ENCODE measurements at places on chromosomes 6 and 20.

DNA sequence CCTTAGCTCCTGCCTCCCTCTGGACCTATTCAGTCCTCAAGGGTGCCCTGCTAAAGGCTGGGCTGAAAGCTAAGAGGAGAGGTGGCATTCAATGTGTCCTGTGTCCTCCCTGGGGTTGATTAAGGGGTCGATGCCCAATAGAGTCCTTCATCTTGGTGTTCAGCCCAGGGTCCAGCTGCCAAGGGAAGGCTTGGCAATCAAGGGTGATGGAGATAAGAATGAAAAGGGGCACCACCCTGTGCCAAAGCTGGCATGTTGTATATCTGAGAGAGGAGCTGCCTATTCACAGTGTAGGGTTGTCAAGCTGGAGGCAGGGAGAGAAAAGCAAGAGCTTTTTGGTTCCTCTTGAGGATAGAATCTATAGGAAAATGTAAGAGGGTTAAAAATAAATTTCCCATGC lies 12.3 kb downstream of the C20orf173 start:
- DNase-seq: no peak

GRCh38 chr6:48378884-48379407 lies 267.9 kb upstream of the PTCHD4 start:
- no peak for DNase-seq

DNA sequence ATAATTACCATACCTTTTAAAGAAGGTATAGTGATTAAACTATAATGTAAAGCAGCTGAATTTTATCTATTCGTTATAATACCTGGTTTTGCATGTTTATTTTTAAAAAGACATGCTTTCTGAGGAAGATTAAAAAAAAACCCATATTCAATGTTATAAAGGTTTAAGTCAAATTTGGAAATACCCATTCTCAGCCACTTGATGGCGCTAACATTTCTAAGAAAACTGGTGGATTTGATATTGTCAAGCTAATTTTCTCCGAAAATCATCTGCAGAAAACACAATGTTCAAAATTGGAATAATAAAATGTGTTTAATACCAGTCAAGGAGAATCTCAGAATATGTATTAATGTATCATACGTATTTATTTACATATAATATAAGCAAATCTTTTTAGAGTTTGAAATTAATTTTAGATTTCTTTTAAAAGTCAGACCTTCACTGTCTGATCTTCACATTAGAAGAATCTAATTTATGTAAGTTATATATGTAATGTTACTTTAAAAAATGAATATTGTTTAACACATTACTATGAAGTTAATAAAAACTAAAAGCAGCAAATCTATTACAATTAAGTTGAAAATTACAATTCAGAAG lies 35.0 kb downstream of the SHPRH start:
- no peak for DNase-seq

GRCh38 chr20:46939031-46939965 lies 44.7 kb downstream of the EYA2 start:
- no peak for DNase-seq

DNA sequence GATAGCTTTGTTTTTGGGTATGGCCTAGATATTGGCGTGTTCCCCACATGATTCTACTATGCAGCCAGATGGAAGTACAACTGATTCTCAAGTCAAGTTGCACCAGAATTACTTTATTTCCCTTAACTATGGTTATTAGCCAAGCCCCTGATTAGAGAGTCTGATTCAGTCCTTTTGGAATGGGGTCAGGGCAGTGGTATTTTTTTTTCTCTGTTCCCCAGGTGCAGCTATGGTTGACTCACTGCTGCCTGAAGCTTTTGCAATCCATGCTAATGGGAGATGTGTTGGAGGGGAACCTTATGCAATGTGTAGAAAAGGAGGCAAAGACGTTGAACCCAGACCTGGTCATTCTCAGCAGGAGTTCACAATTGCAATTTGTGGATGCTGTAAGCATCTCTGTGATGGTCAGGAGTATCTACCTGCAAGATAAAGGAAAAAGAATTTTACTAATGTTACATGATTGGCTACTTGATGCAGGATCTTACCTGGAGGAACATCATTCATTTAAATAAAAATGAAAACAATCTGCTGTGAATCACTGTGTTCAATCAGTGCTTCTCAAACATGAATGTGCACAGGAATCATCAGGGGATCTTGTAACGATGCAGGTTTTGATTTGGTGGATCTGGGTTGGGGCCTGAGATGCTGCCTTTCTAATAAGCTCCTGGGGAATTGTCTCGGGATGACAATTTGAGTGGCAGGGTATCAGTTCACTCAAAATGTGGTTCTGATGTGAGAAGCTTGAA lies 49.4 kb downstream of the PFDN4 start:
- no peak for DNase-seq

- DNase-seq: peak; percentile 37
Observed at GRCh38 chr6:18155864-18156421, 721 bp downstream of the KDM1B start.

DNA sequence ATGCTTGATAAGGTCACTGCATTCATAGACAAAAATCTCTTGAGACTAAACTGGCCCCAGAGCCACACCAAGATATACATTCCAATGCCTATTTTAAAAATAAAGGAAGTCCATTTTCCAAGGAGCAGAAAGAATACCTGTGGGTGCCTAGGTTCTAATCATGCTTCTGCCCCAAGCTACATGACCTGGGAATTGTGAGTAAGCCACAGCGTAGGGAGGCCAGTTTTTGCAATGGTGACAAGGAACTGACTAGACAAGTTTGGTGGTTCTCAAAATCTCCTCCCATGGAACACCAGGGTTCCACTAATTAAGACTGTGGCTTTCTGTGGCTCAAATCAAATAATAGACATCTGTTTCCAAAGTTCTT lies 83.3 kb downstream of the GMDS start:
- DNase-seq: no peak

DNA sequence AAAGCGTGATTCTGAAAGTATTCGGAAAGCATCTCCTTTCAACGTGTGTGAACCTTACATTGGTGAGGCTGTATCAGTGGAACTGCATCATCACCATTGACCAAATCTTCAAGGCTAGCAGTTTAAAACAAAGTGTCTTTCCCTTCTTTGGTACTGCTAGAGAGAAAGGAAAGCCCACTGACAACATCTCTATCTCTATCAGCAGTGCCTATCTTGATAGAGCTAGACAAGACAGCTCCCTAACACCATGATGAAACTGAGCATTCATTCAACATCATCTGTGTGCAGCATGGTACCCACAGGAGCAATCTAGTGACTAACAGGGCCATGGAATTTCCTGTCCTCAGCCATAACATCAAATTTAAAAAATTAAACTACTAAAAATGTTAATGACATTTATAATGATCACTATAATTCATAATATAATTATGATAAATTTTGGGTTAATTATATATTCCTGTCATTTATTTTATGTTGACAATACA lies 31.5 kb upstream of the EDN1 start:
- no peak for DNase-seq

GRCh38 chr6:141316236-141316635 lies 816.5 kb upstream of the GJE1 start:
- no peak for DNase-seq

DNA sequence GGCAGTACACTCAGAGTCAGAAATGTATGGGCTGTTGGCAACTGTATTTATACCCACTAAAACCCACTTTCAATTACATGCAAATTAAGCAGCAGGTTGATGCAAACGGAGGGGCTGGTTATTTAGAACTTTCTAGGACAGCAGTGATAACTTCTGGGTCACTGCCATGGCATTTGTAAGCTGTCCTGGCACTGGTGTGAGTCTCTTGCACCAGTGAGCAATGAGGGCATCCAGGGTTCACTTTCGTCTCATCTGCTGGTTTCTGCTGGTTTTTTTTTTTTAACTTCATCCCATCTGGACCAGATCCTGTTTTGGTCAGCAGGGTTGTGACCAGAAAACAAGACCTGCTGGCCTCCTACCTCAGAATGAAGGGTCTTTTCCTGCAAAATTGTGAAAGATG lies 49.2 kb downstream of the CDH26 start:
- no peak for DNase-seq

DNA sequence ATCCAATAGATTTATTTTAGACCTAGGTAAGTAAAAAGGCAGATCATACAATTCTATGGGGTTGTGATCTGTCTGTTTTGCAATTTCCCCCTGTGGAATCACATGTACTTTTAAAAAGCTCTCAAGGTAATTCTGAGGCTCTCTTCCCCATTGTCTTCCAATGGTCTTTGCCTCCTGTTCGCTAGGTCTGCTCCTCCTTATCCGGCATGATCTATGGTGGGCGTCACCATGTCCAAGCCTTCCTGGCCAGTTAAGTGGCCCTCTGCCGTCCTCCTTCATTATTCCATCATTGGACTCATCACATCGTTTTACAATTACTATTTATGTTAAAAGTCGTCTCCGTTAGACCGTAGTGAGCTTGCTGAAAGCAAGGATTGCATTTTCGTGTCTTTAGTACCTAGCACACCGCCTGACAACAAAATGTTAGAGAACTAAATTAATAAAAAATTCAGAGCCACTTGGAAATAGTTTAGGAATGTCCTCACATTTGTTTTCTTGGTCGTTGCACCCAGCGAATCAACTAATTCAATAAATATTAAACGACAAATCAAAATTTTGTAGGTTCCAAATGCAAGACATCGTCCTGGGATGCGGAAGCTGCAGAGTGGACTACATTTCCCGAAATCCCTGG lies 2.2 kb upstream of the STXBP5 start:
- peak; percentile 24 for DNase-seq

DNA sequence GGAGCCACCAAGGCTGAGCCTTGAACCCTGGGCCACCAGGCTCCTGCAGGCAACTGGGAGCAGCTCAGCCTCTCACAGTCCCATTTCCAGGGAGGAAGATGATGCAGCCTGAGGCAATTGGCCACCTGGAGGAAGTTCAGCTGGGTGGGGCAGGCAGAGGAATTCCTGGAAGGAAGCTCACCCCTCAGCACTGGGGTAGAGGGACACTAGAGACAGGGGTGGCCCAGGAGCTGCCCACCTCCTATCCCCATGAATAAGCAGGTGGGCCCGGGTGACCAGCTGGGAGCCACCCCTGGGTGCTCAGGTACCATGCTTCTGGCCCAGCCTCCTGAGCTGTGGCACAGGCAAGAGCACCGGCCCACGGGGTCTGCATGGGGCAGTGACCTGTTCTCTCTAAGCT lies 3.6 kb upstream of the HSPA12B start:
- no peak for DNase-seq

GRCh38 chr6:113370508-113371502 lies 486.3 kb upstream of the MARCKS start:
- DNase-seq: no peak

- DNase-seq: no peak
Observed at GRCh38 chr20:1669304-1669703, 11.7 kb upstream of the SIRPG start.

DNA sequence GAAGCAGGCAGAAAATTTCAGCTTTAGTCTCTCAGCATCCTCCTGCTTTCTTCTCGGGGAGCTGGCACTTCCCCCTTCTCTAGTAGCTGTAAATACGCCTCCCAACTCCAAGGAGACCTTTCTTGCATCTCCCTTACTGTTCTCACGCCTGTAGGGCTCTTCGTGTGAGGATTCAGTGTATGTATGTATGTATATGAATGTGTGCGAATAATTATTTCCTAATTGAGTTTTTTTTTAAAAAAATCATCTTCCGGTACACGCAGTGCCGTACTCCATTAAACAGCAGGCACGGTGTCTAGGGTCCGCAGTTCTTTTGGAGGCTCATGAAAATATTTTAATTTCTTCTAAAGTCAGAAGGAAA lies 85.4 kb downstream of the HFE start:
- DNase-seq: peak; percentile 31

DNA sequence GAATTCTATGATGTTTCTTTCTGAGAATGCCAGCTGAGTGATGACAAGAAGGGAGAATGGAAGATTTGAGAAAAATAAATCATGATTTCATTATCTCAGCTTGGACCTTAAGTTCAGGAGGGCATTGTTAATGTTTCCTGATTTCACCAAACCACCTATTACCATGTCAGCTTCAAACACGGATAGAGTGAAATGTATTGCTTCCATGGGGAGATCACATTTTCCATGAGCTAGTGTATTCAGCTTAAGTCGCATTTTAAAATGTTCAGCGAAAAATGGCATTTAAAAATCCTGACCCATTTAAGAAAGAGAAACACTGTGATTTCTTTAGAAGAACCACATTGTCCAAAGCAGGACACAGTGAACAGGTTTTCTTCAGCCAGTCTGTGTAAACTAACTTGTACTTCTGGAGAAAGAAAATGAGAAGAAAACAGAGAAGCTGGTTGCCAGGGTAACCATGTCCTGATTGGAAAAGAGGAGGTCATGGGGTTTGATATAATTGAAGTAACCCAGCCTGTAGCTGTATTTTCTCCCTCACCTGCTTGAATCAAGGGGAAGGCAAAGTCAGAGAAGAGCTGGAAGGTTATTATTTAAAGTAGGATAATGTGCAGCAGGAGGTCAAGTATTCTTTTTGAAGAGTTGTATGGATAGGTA lies 684.1 kb upstream of the NRSN1 start:
- DNase-seq: no peak

DNA sequence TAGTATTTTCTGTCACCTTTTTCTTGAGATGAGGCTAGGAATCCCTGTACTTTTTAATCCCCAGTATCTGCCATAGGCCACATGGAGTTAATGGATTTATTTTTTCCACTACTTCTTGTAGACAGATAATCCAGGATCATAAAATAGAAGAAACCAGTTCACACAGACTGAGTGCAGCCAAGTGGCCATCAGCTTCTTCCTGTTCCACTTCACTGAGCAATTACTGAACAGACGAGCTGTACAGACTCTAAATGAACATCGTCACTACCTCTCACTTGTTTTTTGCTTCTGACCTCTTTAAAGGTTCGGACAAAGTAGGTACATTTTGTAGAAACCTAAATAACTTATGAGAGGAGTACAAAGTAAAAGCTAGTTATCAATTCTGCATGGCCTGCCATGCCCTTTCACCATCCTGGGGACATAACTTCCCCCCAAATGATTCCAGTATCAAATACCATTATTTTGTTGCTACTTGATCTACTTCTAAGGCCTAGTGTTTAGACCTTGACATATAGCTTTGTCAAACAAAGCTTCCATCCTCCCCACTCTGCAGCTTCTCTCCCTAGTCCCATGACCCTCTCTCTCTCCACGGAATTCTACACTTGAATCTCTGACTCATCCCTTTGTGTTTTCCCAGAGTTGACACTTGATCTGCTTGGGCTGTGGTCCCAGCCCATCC lies 34.4 kb upstream of the ARHGAP18 start:
- no peak for DNase-seq

DNA sequence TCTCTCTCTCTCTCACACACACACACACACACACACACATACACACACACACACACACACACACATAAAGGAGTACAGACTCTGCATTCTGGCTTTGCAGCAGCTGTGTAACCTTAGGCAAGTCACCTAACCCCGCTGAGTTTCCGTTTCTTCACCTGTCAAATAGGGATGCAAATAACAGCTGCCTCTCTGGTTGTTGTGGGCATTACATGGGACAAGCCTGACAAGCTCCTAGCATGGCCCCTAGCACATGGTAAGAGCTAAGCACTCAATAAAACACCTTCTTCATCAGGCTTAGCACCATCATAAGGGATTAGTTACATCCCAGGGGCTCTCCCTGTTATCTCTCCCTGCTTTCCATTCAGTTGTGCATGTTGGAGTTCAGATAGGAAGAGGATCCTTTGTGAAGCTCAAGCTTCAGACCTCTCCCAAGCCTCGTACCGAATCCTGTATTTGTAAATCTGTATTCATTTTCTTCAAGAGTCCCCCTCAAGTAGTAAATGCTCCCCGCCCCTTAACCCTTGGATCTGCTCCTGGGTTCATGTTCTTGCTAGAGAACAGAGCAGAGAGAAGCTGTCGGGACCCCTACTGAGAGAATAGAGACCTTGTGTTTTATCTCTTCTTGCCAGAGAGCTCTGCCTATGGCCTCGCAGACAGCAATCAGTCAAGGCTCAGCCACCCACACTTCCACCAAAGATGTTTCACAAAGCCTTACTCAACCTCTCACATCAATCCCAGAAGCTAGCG lies 2.2 kb downstream of the SLC13A3 start:
- DNase-seq: no peak

- no peak for DNase-seq
Observed at GRCh38 chr6:1416191-1416760, 26.9 kb downstream of the FOXF2 start.
